HuH-7 (cell line): ENCODE measurements at places on chromosomes 4 and X.

GRCh38 chr4:137664046-137664387, 131.7 kb upstream of the PCDH18 start:
- DNase-seq, result no peak

DNA sequence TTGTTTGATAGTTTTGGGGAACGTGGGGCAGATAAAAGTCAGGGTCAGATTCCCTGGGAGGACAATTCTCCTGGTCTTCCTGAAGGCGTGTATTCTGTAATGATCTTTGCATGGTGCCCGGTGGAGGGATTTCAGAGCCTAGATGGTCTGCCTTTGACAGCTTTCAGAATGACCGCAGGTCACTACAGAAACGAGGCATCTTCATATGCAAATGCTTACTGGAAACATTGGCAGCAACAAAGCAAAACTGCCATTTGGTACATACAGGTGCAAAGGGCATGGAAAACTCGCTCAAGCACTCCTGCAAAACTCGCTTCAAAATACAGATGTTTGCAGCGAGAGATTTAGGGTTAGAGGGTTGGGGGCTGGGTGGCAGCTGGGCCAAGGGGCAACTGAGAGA, 8.8 kb downstream of the C4orf50 start:
- no peak for DNase-seq

- DNase-seq, result no peak
Observed at GRCh38 chr4:12146339-12146738, 717.6 kb upstream of the HS3ST1 start.

- DNase-seq, result no peak
Observed at GRCh38 chr4:134027931-134028330, 173.7 kb downstream of the PABPC4L start.

GRCh38 chrX:104270212-104270611, 15.5 kb upstream of the ESX1 start:
- DNase-seq, result no peak

GRCh38 chr4:7575426-7575825, 140.7 kb upstream of the PSAPL1 start:
- DNase-seq, result no peak
